ENCODE measurements at places on chromosomes 13 and 19.

- no peak for DNase-seq
These were observed 1.7 kb upstream of the FKRP start for GRCh38 chr19:46744005-46744691.

GRCh38 chr13:51222037-51222685 lies at the start of gene FAM124A:
Gene FAM124A, plus strand, starts transcription at chr13:51222398. Its CDS starts 104 bp downstream, at chr13:51222502.
- DNase-seq: no peak

GRCh38 chr19:39046037-39046821 lies 13.9 kb upstream of the FBXO27 start:
- DNase-seq: no peak

DNA sequence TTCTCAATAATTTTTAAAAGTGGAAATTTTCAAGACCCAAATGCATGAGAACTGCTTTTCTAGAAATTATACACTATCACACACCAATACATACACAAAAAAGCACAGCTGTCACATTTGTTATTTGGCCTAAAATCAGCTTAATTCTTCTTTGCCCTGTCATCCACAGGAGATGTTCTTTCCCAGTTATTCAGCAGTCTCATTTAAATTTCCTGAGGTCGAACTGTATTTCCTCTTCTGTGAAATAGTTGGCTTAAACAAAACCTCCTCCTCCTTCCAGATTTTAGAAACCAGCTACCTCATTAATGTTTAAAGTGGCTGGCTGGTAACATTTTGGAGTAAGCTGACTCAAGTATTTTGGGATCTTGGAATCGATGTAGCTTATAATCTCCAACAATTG lies 39.1 kb downstream of the SMAD9 start:
- no peak for DNase-seq

DNA sequence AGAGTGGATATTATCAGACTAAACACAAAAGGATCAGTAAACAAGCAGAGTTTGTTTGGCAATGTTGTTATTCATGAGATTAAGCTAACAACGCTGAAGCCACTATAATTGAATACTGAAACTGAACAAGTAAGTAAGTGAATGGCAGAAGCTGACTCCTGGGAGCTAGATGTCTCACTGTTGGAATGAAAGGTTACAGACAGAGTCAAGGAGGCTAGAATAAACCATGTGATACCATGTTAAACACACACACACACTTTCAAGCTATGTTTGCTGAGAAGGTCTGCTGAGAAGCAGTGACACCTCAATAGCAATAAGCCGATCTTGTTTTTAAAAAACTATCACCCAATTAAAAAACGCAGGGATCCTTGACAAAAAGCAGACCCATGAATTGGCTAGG lies 1609.4 kb upstream of the MIR17HG start:
- no peak for DNase-seq

DNA sequence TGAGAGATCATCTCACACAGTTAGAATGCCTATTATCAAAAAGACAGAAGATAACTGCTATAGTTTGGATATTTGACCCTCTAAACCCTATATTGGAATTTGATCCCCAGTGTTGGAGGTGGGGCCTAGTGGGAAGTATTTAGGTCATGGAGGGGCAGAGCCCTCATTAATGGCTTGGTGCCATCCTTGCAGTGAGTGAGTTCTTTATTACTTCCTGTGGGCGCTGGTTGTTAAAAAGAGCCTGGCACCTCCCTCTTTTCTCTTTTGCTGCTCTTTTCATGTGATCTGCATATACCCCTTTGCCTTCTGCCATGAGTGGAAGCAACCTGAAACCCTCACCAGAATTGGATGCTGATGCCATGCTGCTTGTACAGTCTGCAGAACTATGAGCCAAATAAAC lies 66.8 kb downstream of the TDRD3 start:
- no peak for DNase-seq

Data from DMS79 treated with DMSO at 0.1 percent for 48 hours (cell line).